ENCODE measurements at places on chromosomes 5 and 9. TPM values are rescaled to one million over a fixed set of nuclear protein-coding genes. Genes with fewer than 3 reads are reported as not detected.
A peak's percentile ranks its signal among the peaks of the same experiment; 100 is the strongest.

- no peak for DNase-seq
These were observed 2205.1 kb upstream of the C9orf72 start for GRCh38 chr9:29778281-29778849.

DNA sequence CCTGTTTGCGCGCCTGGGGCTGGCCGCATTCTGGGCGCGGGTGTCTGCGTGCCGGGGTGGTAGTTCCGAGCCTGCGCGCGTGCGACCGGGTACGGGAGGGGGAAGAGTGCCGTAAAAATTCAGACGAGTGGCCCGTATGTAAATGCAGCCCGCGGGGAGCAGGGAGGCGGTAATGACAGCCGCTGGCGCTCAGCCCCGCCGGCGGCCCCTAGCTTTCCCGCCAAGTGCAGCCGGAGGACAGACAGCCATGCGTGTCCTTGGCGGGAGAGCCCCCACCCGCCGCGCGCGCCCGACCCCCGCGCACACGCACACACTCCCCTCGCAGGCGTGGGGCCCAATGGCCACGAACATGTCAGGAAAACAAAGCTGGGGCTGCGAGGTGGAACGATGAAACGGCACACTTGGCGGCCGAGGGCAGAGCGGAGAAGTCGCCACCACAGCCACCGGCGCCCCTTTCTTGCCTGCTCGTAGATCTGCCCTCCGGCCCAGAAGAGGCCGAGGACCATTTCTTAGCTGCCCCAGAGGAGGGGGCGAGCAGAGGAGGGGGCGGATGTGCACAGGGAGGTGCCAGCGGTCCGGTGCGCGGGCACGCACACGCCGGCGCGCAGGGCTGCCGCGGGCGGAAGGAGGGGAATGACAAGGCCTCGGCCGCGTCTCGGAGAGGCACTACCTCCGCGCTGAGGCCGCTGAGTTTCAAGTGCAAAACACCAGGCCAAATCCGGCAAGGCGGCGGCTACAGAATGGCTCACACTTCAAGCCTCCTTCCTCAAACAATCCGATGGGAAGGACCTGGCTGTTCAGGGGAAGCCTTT lies 208.4 kb downstream of the MEF2C start:
- DNase-seq = peak; percentile 45

DNA sequence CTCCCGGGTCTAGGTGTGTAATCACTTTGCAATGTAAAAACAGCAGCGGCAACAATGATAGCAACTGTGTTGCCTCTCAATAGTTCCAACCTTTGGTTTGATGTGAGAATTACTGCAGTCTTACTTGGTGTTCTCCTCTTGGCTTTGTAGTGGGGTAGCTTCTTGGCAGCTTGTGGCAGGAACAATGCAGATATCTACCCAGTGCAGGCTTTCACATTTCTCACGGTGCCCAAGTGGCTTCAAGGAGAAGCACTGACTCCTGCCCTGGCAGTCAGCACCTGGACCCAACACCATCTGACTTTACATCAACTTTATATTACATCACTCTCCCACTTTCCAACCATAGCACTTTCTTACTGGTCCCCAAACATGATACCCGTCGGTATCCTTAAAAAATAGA lies 28.4 kb upstream of the TIFAB start:
- no peak for DNase-seq

DNA sequence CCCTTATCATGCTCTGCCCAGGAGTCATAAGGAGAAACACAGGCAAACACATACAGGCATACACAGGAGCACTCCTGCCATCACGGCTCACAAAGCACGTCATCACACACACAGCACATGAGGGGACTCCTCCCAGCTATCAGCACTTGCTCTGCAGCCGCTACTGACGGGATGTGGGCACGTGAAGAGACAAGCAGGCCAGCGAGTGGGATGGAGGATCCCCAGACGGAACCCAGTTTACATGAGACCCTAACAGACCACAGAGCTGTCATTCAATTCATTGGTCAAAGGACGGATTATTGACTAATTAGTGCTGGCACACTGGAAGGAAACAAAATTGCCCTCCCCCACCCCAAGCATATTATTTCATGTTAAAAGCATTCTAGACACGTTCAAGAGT lies 53.6 kb downstream of the SEMA4D start:
- peak; percentile 33 for DNase-seq

DNA sequence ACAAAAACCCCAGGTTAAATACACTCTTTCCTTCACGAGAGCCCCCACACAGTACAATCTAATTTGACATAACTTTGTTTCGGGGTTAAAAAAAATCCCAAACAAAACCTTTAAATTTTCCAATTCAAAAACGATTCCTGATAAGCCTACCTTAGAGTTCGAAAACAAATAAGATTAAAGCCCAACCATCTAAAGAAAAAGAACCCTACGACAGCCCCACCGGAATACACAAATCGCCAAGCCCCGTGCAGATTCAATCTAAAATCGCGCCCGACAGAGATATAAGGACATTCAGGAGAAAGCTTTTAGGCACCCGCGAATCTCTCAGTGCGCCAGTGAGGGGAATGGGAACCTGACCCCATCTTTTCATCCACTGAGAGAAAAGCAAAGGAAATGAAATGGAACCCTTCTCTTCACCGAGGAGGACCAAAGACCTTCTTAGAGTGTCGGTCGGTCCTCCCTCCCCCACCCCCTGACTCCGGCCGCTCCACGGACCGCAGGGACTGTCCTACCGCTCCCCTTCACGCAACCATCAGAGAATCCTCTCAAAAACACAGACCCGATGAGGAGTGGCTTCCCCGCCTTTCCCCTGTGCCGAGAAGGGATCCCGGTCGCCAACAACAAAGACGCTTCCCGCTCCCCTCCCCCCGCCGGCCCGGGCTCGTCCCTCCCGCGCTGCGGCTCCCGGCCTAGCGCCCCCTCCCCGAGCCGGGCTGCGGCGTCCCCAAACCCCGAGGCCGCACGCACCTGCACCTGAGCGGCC lies 925 bp downstream of the ABHD17B start:
- DNase-seq = peak; percentile 80

DNA sequence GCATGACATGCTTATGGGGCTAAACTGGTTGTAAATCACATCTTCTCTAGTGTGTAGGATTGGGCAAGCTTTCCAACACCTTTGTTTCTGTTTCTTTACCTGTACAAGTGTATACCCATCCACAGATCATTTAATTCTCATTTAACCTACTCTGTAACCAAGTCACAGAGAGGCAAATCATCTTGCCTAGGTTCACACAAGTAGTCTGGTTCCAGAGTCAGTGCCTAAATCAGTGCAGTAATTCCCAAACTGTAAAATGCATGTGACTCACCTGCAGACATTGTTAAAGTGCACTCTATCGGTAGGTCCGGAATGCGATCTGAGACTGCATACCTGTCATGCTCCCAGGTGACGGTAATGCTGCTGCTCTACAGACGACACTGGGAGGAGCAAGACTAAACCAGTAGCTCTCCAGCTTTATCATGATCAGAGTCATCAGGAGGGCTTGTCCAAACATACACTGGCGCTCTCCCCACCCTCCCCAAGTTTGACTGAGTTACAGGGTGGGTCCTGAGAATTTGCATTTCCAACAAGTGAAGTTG lies 107.9 kb upstream of the FREM1 start:
- no peak for DNase-seq

- peak; percentile 54 for DNase-seq
These were observed 252.8 kb downstream of the FBXL7 start for GRCh38 chr5:15752663-15753285.

DNA sequence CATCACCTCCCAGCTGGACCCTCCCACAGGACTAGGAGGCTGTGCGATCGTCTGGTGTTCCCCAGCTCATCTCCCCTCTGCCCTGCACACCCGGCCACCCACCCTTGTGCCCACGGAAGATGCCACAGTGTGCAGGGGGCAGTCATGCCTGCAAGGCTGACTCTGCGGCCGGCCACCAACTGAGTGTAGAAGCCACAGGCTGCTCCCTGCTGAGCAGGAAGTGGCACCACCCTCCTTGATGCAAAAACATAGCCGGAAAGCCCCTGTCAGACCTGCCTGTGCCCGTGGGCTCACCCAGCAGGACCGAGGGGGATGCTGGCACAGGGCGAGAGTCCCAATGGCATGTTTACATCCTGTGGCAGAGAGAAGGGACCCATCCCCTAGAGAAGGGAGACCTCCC lies 40.3 kb upstream of the SLC12A7 start:
- DNase-seq = no peak

- no peak for DNase-seq
These were observed 7.1 kb downstream of the GTF3C5 start for GRCh38 chr9:133037775-133038515.

- peak; percentile 81 for DNase-seq
These were observed 32.6 kb upstream of the RXRA start for GRCh38 chr9:134293611-134294152.

DNA sequence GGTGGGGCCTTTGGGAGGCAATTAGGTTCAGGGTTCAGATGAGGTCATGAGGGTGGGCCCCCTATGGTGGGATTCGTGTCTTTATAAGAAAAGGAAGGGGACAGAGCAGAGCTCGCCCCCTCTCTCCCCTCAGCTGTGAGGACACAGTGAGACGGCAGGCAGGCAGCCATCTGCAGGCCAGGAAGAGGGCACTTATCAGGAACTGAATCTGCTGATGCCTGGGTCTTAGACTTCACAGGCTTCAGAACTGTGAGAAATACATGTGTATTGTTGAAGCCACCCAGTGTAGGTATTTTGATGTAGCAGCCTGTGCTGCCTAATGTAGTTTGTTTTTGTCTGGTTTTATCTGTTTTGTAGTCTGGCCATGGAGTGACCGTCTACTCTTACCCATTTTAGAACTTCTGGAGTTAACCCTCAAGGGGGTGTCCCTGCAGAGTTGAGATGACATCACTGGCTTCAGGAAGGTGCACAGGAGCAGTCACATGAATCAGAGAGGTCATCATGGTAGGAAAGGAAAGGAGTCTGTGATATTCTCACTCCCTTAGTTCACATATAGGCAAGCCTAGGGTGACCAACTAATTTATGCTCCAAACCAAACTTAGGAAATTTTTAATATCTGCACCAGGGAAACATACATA lies 71.0 kb downstream of the LRRC70 start:
- no peak for DNase-seq

Gene CCNI2
- not detected for total RNA-seq

Gene SLC24A2
- 1.9 TPM for total RNA-seq

Gene DDX46
- total RNA-seq = 53.6 TPM

Data from tongue (tissue), 3 donors.